NCI-H1048 (cell line): ENCODE measurements at places on chromosomes 1 and 21.

DNA sequence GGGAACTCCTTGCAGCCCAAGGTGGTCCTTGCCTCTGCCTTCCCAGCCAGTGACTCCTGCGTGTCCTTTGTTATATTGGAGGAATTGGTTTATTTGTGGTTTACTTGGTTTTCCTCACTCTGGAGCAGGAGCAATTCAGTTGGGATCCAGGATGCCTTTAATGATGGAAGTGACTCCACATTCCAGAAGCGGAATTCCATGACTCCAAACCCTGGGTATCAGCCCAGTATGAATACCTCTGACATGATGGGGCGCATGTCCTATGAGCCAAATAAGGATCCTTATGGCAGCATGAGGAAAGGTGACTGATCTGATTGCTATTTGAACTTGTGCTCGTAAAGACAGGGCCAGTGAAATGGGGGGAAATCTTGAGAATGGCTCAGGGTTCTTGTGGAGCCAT is 15.1 kb upstream of the PIGV start:
- DNase-seq, result no peak

- DNase-seq, result no peak
Observed at GRCh38 chr1:35085421-35085820, 6.2 kb downstream of the ZMYM1 start.

DNA sequence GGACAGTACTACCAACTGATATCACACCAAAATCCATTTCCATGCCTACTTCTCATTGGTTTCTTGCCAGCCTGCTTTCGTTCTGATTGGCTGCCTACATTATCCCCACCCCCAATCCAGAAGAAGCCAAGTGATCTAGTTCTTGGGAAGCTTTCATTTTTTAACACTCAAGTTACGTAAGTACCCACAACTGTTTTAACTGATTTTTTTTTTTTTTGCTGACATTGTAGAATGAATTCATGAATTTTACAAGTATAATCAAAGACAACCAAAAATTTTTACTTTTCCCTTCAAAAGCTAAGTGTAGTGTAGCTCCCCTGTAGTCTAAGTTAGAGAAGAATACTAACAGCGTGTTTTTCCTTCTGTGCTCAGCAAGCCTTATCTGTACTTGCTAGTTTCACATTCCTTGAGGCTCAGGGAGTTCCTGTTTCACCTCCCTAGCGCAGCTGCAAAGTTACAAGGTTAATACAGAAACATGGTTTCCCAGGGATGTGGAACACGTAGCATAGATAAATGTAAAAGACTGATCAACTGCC is at the start of gene SLC9C2:
Gene SLC9C2 (minus strand): TSS at position 17 of the 536 bp plus-strand sequence. CDS start 1,296 bp downstream, outside the sequence.
- DNase-seq, result no peak

GRCh38 chr1:187244623-187245022 is 415.9 kb downstream of the PLA2G4A start:
- DNase-seq, result peak; percentile 57

DNA sequence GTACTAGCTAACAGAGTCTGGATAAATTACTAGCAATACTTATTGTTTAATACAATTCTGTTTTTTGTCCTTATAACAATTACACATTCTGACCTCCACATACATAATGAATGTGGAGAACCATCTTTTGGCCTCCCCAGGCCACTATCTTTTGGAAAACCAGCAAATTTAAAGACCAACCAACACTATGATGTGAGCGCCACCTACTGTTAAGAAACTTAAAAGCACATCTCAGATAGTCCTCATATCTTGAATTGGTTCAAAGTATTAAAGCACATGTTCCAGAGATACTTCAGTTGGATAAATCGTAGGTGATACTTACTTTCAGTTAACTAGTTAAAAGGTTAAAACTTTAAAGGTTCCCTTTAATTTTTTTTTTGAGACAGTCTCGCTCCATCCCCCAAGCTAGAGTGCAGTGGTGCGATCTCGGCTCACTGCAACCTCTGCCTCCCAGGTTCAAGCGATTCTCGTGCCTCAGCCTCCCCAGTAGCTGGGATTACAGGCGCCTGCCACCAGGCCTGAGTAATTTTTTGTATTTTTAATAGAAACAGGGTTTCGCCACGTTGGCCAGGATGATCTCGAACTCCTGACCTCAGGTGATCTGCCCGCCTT is 29.3 kb upstream of the USP1 start:
- peak; percentile 9 for DNase-seq

- no peak for DNase-seq
Observed at GRCh38 chr1:240468656-240469055, 143.3 kb downstream of the GREM2 start.

DNA sequence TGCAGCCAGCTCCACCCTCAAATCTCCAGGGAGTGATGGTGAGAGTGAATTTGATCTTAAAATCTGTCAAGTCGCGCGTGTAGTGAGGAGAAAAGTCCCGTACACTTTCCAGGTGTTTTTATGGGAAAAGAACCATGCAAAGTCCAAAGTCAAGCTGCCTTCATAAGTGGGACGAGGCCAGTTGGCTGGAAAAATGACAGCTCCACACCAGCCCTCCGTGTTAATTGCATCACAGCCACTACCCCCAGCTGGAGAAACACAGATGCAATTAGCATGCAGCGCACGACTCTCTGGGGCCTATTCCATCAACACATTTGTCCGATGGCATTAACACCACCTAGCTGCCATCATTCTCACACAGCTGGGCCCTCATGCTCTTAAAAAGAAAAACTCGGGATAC is 68.4 kb downstream of the KLHDC7A start:
- DNase-seq, result no peak

- DNase-seq, result no peak
Observed at GRCh38 chr1:76079475-76080227, 5.1 kb downstream of the ST6GALNAC3 start.

- DNase-seq, result no peak
Observed at GRCh38 chr1:209890641-209891330, 47.2 kb upstream of the SYT14 start.

GRCh38 chr1:215052256-215053015 is 30.1 kb upstream of the KCNK2 start:
- DNase-seq, result no peak

DNA sequence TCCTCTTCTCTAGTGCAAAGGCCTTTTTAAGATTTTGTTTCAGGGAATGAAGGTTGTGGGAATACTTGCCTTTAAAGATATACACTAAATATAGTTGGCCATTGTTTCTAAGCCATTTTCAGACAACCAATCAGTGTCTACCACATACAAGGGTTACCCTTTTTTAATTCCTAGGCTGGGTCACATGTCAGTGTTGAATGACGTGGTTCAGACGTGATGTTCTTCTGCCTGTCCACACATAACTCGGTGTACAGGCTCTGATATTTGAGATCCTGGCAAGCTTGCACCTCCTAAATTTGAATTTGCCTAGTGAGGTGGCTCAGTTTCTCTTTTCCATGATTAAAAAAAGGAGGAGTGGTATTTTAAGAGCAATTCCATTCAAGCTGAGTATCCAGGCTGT is 38.8 kb downstream of the DTL start:
- no peak for DNase-seq

DNA sequence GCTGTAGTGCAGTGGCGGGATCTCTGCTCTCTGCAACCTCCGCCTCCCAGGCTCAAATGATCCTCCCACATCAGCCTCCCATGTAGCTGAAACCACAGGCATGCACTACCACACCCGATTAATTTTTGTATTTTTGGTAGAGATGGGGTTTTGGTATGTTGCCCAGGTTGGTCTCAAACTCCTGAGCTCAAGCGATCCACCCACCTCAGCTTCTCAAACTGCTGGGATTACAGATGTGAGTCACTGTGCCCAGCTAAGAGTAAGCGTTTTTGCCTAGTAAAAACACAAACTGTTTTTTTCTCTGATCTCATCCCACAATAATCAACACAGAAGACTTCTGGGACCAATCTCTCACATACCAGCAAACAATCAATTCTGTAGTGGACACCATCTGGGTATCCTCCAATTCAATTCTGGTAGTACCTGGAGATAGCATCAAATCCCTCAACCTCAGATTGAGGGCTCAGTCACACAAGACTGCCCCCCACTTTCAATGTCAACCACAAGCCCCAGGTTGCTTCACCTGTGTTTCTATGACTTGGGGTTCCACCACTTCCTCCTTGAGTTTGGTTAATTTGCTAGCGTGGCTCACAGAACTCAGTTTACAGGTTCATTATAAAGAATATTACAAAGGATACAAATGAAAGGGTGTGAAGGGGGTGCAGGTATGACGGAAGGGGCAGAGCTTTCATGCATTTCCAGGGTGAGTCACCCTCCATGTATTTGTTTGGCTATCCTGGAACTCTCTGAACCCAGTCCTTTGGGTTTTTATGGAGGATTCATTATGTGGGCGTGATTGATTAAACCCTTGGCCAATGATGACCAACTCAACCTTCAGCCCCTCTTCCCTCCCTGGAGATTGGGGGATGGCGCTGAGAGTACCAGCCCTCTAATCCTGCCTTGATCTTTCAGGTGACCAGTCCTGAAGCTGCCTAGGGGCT is 40.0 kb upstream of the RHOU start:
- DNase-seq, result no peak
